ENCODE measurements at places on chromosomes 13 and 19.

DNA sequence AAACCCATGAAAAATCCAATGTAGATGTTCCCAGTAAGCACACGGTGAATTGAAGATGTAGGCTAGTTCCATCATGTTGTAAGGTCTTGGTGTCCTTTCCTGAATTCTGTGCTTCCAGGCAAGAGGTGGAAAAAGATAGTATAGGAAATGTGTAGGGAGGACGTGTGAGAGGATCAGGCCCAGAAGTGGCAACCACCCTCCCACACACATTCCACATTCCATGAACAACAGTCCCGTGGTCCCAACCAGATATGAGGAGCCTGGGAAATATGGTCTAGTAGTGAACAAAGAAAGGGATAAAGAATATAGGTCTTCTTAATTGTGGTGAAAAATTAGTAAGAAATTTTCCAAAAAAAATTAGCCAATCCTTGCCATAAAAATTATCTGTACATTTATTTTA is 1254.2 kb upstream of the SLC10A2 start:
- no peak for DNase-seq

GRCh38 chr13:43422116-43422515 is 364.7 kb downstream of the ENOX1 start:
- DNase-seq, result no peak

DNA sequence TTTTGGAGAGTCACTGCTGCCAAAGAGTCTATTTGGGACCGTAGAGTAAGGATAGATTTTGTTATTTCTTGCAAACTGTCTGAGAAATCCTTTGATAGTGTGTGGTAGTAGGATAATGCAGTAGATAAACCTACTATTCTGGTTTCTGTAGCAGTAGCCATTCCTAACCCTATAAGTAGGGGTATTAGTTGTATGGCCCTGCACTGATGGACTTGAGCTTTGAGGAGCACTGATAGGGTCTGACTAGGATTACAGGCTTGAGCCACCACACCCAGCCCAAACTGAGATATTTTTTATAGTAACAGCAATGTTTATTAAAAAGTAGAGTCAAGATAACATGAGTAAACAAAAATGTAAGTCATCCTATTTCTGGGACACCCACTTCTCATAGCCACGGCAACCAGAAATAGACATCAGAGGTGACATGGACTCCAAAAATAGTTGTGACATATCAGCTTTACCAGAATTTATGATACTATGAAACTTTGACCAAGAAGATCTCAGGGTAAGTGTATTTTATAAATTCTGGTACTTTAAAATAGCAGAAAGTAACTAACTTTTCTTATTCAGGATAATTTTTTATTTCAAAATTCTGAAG is 479.1 kb downstream of the SUCLA2 start:
- no peak for DNase-seq

DNA sequence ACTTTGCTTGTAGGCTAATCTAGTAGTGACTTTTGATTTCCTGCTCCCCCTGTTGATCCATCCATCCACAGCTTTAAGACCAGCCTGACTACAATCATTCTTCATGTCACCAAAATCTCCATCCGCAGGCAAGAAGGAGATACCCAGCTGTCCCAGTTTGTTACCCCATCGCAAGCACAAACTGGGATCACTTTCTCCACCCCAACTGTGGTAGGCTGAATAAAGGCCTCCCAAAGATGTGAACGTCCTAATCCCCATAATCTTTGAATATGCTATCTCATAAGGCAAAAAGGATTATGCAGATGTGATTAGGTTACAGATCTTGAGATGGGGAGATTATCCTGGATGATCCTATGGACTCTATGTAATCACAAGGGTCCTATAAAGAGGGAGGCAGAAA is 202.0 kb downstream of the ENOX1 start:
- DNase-seq, result no peak

GRCh38 chr19:3504735-3505134 is 1.4 kb upstream of the FZR1 start:
- no peak for DNase-seq

- peak; percentile 41 for DNase-seq
Observed at GRCh38 chr13:52159159-52159982, at the start of gene NEK3. Gene NEK3 (minus strand): TSS chr13:52159597. CDS start chr13:52156191, 3,406 bp downstream.

DNA sequence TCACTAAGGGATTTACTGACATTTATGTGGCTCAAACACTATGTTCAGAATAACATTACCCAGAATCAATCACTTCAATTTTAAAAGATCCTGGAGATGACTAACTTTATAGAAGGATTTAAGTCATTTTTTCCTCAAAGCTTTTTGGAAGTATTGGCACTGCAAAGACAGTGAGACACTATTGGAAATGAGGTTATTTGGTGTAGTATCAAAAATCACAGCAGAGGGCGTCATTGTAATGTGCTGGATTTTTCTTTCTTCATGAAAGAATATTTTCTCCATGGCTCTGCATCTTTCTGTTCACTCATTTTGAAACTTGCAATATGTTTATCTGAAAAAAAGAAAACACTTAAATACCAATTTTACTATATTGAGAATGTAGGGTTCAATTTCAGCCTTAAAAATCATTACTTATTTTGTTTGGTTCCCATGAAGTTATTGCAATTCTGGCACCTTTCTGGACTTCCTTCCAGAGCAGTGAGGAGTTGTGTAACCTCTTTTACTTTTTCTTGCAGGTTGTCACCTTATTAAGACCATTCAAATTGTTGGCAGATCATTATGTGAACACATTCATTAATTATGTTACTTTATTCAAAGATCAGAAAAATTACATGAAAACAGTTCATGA is 3.7 kb upstream of the CSNK1A1L start:
- no peak for DNase-seq

DNA sequence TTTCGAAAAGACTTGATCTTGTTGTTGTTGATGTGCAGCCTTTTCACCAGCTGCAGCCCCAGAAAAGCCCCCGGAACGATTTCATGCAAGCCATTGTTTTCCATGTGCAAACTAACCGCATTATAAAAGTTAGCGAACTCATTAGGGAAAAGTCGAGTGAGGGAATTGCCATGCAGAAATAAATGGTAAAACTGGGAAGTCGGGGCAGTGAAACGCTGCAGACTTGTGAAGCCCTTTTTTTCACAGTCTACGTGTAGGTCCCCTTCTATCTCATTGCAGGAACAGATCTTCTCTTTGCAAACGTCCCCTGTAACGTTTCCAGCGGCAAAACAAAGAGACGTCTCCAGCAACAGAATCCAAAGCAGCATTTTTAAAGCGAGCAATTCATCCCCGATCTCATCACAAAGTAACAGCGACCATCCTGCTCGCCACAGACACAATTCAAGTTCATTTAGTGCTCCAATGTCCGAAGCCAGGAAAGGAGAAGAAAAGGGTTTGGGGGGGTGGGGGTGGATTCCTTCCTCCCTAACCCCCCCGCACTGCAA is 1.1 kb downstream of the SLITRK1 start:
- no peak for DNase-seq

DNA sequence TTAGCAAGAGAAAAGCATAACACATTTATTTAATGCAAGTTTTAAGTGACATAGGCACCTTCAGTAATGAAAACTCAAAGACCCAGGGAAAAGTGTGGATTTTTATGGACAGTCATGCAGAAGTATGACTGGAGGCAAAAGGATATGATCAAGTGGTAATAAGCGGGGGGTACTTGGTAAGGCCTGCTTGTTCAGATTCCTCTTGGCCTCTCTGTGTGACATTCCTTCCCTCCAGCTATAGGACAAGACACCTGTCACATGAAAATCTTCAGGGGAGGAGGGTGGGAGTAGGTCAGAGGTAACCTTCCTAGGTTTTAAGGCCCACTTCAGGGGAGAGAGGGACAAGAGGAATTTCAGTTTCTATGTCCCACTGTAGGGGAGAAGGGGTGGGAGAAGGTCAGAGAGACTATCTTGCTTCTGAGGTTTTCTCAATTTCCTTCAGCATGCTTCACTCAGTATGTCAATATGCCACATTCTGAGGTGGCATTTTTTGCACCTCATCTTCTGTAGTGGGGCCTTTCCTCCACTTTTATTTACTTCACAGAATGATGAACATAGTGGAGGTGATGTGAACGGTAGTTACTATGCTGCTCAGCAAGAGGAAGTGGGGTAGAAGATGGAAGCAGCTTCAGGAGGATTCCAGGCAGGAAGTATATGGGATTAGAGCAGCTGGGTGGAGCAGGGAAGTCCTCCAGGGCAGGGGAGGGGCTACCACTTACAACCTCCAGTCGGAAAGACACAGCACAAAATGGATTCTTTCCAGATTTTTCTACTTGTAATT is 73.2 kb upstream of the RFC3 start:
- DNase-seq, result no peak
